ENCODE measurements at places on chromosomes 13 and 19.

GRCh38 chr19:47019431-47020041 lies at the start of gene NPAS1:
TSS of gene NPAS1 (plus strand) at chr19:47019837. CDS start at chr19:47021048, 1,211 bp downstream.
- no peak for DNase-seq

- DNase-seq, result no peak
Observed at GRCh38 chr13:80965097-80965496, 624.2 kb upstream of the SPRY2 start.

DNA sequence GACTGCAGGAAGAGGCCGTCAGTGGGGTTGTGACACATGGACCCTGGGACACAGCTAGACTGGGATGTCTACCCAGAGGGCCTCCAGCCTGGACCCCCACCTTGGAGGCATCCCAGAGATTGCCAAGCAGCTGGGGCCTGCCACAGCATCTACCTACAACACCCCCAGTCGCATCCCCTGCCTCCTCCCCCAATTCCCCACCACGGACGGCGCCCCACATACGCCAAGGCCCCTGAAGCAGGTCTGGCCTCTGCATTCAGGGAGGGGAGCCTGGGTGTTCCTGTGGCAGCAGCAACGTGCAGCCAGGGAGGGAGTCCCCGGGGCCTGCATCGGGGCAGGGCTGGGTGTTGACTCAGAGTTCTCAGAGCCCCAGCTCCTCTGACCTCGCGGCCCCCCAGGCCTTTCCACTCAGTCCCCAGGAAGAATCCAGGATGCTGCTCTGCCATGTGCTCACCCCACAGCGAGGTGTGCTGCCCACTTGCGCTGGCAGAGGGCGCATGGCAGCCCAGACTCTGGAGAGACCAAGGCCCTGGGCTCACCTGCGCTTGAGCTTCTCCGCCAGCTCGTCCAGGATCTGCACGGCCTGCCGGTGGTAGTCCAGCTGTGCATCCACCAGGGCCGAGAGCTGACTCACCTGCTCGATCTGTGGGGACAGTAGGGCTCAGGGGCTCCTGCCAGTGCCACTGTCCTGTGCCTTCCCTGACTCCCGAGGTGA lies 19.6 kb downstream of the MPND start:
- DNase-seq, result no peak

DNA sequence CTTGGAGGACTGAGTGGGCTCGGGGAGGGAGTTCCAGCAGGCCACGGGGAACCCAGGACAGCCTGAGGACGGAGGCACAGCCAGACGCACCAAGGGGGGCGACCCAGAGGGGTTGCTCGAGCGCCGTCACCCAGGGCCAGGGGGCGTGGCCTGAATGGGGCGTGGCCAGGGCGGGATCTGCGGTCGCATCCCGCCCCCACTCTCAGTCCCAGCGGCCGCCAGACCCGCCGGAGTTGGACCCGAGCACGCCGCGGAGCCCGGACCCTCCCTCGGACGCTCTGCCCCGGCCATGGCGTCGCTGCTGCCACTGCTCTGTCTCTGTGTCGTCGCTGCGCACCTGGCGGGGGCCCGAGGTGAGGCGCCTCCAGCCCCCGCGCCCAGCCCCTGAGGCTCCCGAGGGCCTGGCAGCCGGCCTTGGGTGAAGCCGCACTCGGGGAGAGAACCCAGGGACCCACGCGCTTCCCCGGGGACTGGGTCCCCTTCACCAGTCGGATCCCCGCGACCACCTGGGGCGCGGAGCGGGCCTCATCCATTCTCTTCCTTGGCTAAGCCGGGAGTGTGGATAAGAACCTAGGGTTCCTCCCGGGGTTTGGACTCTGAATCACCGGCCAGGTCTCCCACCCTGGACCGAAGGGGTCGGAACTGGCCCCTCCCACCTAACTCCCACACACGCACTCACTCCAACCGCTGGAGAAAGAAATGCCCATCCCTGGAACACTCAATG lies at the start of gene CILP2:
Gene CILP2 (plus strand): TSS at position 205 of the 724 bp plus-strand sequence. CDS start 85 bp downstream, at position 290.
- DNase-seq, result no peak

DNA sequence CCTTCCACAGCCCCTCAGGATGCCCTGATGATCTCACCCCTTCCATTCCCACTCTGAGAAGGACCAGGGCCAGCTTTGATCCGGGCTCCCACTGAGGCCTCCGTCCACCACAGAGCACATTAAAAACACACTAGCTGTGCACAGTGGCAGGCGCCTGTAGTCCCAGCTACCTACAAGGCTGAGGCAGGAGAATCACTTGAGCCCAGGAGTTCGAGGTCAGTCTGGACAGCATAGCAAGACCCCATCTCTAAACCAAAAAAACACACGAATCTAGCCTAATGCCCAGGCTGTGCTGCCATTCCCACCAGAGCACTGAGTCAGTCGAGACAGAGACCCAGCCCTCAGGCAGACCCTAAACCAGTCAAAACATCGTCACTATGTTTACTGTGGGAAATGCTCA lies 14.1 kb downstream of the RFX1 start:
- no peak for DNase-seq

GRCh38 chr13:46235286-46235685 lies 23.6 kb downstream of the LRRC63 start:
- no peak for DNase-seq

DNA sequence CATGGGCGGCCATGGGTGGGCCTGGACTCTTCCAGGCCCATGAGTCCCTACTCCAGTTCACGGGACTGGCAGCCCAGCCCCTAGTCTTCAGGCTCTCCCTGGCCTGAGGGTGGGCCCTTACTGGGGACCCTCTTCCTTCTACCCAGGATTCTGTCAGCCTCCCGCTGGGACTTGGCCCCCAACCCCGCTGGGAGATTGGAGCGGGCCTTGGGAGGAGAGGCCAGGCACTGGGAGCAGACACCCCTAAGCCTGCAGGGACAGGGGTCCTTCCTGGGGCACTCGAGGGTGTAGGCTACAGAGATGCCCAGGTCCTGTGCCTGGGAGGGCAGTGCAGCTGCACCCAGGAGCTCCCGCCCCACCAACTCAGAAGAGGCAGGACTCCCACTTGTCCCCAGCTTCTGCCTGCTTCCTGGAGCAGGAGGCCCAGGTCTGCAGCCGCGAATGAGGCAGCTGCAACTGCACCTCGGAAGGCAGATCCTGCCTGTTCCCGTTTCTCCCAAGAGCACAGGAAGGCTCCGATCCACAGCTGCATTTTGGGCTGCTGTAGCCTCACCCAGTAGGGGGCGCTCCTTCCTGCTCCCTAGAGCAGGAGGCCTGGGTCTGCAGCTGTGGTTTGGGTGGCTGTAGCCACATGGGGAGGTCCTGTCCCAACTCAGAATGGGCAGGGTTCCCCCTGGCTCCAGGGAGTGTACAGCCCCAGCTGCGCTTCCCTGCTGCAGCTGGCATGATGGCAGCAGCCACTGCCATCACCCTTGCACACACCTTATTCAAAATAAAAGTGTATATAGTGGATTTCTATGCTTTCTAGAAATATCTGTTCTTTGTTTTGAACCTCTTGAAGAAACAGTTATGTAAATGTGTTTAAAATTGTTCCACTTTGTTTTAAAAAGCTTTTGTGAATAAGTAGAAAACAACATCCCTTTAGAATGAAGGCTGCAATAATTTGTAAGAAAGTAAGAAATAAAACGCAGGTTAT lies 46.8 kb downstream of the TEX26 start:
- no peak for DNase-seq

GRCh38 chr13:112652512-112653070 lies 37.2 kb upstream of the ATP11A start:
- no peak for DNase-seq

- no peak for DNase-seq
Observed at GRCh38 chr19:45515081-45515624, 7.9 kb downstream of the VASP start.

- no peak for DNase-seq
Observed at GRCh38 chr19:35731353-35731752, 10.9 kb downstream of the IGFLR1 start.

- peak; percentile 73 for DNase-seq
Observed at GRCh38 chr13:50125554-50126262, 110.5 kb downstream of the KCNRG start.

- DNase-seq, result no peak
Observed at GRCh38 chr19:18541992-18542940, 1.1 kb downstream of the FKBP8 start.

DNA sequence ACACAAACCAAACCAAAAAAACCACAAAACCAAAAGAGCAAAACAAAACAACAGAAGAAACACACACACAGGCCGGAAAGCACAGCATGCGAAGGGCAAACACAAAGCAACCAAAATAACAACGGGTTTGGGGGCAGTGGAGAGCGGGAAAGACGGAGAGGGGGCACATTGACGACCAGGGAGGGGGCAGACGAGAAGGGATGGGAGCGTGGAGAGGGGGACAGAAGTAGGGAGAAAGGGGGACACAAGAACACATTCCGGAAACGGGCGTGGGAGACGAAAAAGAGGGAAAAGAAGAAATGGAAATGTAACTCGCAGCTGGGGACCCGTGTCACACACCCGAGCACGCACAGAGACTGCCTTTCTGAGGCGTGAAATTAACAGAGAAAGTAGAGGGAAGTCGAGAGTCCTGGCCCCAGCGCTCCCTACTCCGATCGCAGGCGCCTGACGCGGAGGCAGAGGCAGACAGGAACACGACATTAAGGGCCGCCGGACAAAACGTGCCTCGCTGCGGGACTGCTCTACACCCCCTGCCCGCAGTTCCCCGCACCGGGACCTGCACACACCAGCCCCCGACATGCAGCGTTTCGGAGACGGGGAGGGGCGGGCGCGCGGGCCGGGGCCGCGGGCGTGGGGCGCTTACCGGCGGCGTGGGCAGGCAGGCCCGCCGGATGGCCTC lies 652 bp downstream of the POU4F1 start:
- DNase-seq, result no peak

DNA sequence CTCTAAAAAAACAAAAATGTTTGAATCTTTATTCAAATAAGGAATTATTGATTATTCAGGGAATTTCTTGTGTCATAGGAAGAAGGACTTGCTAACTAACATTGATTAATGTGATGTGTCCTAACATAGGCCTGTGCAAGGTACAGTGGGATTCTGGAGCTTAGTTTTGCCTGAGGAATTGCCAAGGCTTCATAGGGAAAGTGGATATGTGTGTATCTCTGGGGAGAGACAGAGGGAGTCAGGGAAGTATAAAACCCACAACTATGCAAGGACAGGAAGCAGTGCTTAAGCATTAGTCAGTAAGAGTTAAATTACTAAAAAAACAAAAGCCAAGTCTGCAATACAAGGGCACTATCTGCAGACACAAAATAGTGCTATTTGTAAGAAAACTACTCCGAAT lies 59.6 kb downstream of the WDFY2 start:
- no peak for DNase-seq

- DNase-seq, result no peak
Observed at GRCh38 chr13:31538067-31539042, 201.0 kb upstream of the RXFP2 start.

GRCh38 chr19:47351548-47351947 lies 2.4 kb downstream of the DHX34 start:
- DNase-seq, result no peak

DNA sequence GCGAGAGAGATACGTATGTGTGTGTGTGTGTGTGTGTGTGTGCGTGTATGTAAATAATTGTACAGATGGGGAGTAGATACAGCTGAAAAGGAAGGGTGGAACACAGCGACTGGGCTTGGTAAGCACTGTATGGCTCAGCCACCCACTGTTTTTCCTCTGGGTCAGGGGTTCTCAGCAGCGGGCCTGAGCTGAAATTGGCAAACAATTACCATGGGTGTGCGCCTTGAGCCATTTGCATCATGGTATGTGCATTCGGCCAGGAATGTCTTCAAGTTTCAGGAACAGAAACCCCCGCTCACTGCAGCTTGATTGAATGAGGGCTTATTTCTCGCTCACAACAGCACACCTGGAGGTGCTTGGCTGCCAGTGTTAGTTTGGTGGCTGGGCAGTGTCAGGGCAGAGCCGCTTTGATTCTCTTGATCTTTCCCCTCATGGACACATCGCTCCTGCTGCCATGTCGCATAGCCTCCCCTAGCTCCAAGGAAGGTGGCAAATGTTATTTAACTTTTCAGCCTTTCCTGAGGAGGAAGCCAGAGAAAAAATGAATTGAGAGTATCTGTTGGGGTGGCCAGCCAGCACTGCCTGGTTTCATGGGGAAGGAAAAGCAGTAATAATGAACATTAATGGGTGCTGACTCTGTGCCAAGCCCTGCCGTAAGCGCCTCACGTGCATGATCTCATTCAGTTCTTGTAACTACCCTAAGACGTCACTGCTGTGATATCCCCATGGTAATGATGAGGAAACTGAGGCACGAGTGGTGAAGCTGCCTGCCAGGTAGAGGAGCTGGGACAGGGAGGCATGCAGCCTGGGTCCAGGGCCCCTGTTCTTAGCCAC lies 126.9 kb downstream of the SIPA1L3 start:
- DNase-seq, result no peak

- no peak for DNase-seq
Observed at GRCh38 chr19:30692181-30692811, 320.1 kb downstream of the ZNF536 start.

DNA sequence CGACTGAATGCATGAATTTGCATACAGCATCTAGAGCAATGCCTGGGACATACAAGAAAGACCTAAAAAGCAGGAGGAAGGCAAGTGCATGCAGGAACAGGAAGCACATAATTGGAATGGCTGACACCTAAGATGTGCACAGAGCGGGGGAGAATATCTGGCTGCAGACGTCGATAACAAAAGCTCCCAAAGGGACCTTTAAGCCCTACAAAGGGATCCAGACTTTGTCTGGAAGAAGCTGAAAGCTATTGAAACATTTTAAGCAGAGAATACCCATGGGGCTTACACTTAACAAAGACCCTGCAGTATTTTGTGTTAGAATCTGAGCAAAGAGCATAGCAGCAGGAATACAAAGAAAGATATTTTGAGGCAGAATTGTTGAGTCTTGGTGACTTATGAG lies 107.4 kb upstream of the CLDN10 start:
- no peak for DNase-seq

DNA sequence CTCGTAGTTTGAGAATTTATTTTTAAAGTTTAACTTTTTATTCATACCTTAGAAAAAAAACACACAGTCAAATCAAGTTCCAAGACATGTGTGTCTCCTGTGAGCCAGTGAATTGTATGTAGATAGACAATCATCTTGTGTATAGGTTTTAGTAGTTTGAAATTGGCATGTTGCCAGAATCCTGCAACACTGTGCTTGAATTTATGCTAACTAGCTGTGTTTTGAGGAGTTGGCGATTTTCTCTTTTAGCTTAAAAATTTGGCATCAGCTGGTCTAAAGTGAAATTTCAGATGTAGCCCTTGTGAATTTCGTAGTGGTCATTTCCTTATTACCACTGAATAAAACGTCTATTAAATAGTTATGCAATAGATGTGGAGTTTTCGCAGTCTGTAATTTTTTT lies 213.2 kb downstream of the ATP8A2 start:
- DNase-seq, result no peak

- DNase-seq, result no peak
Observed at GRCh38 chr19:41866284-41866683, 6.2 kb downstream of the RPS19 start.

- no peak for DNase-seq
Observed at GRCh38 chr13:50126263-50126992, 111.2 kb downstream of the KCNRG start.

DNA sequence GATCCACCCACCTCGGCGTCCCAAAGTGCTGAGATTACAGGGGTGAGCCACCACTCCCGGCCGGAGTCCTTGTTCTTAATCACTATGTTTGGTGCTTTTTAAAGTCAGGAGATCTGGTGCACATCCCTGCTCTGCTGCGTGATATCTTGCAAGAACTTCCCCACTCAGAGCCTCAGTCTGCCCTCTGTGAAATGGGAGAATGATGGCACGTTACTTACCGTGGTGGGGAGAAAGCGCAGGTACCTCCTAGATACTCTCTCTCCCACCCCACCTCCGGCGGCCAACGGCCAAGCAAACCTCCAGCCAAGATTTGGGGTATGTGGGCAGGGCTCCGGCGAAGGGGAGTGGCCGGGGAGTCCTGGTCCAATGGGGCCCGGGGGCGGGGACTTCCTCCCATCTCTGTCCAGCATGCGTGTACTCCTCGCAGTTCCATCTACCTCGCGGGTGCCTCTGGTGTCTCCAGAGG lies at the start of gene RYR1:
Gene RYR1 (plus strand): TSS at position 424 of the 466 bp plus-strand sequence. CDS start 139 bp downstream, outside the sequence.
- no peak for DNase-seq

GRCh38 chr13:26663791-26664190 lies 96.8 kb downstream of the GPR12 start:
- DNase-seq, result no peak
